ENCODE measurements at places on chromosomes 5 and 9. TPM values are rescaled to one million over a fixed set of nuclear protein-coding genes. Genes with fewer than 3 reads are reported as not detected.

IL31RA gene
- total RNA-seq: 0.89 TPM

FOXD4L3 gene
- total RNA-seq: not detected

MARCHF3 gene
- 4.8 TPM for total RNA-seq

- DNase-seq: no peak
Measured at GRCh38 chr5:143347046-143347445, 56.4 kb downstream of the NR3C1 start.

LCNL1 gene
- total RNA-seq: not detected

GRCh38 chr9:127847833-127848755 lies 6.4 kb downstream of the ENG start:
- no peak for DNase-seq

DNA sequence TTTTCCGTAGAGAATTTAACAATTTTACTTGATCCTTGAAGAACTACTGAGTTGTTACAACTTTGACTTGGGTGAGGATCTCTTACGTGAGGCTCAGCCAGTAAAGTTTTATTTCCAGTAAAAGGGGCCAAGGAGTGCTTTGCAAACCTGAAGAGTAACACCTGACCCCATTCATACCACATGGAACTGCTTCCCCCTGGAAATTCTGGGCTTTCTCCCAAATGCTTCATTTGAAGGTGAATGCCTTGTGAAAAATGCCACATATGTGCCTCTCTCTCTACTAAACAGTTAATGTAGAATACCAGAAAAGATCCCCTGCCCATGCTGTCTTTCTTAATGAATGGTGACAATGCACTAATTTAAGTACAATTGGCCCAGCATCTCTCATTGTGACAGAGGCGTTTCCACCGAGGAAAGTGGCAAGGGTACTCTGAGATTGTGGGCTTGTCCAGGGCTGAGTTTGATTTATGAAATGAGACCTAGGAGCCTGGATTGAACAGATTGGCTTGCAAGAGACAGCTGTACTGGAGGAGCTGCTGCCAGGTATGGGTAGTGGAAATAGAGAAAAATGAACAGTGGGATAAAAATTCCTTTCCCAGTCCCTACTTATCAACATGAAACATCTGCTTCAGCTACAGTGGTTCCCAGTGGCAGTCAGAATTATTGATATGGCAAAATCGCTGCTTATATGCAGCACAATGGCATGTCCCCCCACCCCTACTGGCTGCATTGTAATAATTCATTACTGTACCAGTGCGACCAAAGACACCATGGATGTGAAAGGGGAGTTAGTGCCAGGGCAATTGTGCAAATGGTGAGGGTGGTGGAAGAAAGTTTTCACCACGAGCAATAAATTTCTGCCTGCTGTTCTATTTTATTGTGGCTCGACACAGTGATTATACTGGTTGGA lies 843.7 kb upstream of the WWC1 start:
- no peak for DNase-seq

GRCh38 chr5:72093217-72093616 lies 14.1 kb upstream of the MAP1B start:
- no peak for DNase-seq

GRCh38 chr5:135170500-135170899 lies 136.5 kb upstream of the PITX1 start:
- no peak for DNase-seq

- no peak for DNase-seq
Measured at GRCh38 chr5:59173578-59173977, 590.7 kb downstream of the RAB3C start.

CARTPT gene
- total RNA-seq: not detected

DNA sequence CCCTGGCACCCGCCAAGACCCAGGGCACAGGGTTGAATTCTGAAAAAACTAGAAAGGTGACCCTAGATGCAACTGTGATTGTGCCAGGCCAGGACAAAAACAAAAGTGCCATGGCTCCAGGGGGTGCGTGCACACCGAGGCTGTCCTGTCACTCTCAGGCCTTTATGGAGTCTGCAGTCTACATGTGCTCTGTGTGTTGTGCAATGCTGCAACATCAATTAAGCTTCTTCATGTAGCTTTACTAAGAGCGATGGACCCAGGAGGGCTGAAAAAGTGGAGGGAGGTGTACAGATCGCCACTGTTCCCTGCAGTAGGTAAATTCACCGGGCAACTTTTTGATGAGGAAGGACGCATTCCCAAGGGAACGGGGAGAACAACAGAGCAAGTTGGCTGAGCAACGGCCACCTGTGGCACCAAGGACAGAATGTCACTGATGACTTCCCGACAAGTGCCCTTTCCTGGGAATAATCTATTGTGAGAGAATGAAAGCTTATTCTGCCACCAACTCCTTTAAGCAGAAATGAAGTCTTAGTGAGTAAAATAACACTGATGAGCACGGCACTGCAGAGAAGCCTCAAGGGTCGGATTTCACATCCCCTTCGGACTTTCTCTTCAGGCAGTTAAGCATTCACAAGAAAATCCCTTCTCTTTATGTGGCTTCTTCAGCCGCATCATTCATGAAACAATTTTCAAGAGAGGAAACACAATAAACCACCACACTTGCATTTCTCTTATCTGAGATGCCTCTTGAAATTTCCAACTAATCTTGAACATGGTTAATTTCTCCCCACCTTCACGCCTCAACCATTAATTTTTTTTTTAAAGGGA lies 149.6 kb downstream of the DROSHA start:
- no peak for DNase-seq

DNA sequence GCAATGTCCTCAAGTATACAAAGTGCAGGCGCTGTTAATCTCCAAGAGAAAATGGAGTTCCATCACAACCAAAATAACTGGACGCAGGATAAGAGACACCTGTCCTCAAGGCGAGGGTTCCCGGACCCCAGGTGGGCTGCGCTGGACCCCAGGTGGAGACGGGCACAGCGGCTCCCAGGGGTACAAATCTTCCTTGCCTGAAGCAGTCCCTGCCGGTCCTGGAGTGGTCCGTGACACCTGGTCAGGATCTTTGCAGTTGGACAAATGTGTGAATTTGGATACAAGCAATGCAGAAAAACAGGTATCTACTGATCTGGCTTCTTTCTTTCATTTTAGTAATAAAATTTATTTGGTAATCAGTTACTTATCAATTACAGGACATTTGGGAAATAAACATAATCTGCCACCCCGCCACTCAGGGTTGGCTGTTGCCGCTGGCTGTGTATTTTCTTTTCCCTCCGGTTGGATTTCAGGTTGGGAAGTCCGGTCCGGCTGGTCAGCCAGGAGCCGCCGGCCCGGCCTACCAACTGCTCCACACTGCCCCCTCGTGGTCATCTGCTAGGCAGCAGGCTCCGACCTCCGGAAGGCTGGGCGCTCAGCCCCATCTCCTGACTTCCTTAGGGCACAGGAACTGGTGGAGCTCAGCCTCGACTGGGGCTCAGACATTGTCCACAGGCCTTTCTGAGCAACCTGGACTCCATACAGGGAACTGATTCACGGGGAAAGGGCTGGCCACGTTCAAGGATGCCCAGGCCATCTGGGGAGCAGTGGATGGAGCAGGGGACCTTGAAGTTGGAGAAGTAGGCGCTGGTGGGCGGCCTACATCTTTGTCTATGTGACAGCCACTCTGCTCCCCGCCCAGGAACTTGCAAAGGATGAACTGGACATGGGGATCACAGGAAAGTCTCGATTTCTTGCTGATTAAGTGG lies 43.4 kb downstream of the NXNL2 start:
- peak; percentile 70 for DNase-seq

- no peak for DNase-seq
Measured at GRCh38 chr9:69649566-69650250, 22.5 kb downstream of the APBA1 start.

GRCh38 chr9:10062629-10063395 lies 550.0 kb downstream of the PTPRD start:
- DNase-seq: no peak

DNA sequence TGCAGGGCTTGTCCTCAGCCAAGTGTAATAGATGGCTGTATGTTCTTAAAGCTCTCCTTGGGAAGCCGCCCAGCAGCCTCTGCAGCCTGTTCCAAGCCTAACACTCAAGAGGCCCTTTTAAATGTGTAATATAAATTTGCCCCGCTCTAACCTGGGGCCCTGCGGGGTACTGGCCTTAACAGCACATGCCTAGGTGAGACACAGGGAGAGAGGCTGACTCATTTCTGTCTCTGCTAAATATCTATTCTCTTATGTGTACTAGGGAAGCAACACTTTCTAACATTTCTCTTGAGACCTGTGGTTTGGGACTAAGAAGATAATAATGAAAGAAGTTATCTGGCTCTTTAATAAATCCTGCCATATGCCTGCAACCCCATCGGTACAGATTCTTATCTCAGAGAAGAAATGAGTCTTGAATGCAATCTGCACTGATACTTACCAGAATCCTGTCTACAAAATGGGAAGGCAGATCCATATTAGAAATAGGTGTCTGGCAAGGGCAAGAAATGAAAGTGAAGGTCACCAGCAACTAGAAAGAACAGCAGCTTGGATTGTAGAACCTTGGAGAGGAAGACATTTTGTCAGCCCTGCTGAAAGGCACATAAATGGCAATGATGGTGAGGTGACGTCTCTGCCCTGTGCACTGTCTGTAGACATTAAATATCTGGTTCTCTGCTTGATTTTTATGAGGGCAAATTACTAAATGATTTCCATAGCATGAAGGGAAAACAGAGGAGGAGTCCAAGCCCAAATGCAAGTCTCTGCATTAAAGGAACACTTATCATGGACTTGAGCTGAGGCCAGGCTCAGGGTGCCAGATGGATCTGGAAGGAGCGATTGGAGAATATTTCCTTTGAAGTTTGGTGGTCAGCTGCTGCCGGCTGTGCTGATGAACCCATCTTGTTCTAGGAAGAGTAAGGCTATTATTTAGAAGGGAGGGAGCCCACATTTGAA lies 14.5 kb upstream of the TGFBI start:
- DNase-seq: no peak

TMEM174 gene
- not detected for total RNA-seq

DNA sequence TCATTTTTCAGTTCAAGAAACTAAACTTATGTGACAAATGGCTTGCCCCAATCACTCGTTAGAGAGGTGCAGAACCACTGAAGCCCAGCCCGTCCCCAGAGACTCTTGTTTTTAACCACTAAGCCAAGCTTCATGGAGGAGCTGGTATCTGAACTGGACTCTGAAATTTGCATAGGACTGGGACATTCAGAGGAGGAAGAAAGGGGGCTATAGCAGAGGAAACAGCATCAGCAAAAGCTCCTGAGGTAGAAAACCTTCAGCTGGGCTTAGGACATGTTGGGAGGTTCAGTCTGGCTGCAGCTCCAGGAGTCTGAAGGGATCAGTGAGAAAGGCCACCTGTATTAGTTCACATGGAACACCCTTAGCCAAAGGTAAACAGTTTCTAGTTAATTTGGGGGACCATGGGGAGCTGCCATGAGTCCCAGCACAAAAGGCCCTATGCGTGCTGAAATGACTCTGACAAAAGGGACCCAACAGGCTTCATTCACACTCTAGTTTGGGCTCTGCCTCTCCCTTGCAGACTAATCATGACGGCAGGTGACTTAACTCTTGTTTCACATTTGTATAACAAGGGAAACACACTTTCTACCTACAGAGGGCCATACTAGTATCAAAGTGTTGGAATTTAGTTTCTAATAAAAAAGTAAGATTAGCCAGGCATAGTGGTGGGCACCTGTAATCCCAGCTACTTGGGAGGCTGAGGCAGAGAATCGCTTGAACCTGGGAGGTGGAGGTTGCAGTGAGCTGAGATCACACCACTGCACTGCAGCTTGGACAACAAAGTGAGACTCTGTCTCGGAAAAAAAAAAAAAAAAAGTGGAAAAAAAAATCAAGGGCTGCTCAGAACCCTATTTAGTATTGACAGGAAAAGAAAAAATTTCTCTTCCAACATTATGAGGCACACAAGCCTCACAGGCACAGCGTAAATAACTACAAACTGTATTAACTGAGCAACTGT lies 10.2 kb downstream of the FBXO10 start:
- DNase-seq: no peak

- DNase-seq: no peak
Measured at GRCh38 chr5:179930788-179931473, 23.2 kb upstream of the TBC1D9B start.

NKD2 gene
- 1.8 TPM for total RNA-seq

KIF20A gene
- total RNA-seq: 63.0 TPM

DNA sequence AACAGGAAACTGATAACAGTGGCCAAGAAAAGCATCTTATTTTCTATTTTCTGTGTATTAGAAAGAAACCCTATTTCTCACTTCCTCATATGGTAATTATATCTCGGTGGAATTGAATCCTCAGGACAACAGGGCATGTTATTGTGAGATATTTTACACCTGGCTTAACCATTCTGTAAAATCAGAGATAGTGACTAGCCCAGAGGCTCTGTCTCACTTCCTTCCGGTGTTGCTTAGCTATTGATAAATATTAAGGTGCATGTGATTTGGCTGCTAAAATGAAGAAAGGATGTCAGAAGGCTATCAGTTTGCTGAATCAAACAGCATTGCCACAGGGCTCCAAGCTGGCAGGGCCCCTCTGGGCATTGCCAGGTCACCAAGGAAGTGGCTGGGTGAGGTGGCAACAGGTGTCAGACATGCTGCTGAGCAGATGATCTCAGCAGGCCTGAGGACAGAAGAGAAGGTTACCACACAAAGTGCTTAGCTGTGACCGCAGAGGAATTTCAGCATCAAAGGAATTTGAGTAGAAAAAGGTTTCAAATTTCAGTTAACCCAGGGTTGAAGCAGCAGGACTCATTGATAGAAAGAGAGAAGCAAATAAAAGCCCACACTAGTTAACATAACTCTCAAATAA lies 330.7 kb downstream of the PDE4D start:
- no peak for DNase-seq

DNA sequence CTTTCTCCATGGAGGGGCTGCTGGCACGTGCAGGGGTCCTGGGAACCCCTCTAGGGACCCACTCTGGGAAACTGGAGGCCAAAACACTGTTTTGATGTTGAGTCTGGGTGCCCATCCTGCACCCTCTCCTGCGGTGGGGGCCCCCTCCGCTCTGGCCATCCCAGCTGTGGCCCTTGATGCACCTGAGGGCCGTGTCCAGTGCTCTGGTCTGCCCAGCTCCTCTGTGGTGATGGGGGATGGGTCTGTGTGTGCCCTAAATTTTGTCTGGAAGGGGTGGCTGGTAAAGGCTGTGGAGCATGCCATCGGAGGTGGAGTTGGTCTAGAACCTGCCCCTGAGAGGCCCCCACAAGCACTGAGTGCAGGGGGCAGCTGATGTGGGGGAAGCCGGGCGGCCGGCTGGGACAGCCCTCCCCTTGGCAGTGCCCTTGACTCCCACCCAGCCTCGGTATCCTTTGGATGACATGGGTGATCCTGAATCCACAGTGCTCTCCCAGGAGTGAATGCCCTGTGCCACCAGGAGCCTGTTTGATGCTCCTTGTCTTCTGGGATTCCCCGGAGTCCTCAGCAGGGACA lies 26.3 kb downstream of the AHRR start:
- no peak for DNase-seq

BSPRY gene
- total RNA-seq: 7.7 TPM

GRCh38 chr5:176730815-176731475 lies 79.4 kb upstream of the UNC5A start:
- DNase-seq: no peak

- no peak for DNase-seq
Measured at GRCh38 chr5:77560677-77561263, 68.7 kb upstream of the WDR41 start.

CDX1 gene
- total RNA-seq: not detected

- DNase-seq: no peak
Measured at GRCh38 chr9:119986205-119986604, 593.8 kb downstream of the CDK5RAP2 start.

LCP2 gene
- total RNA-seq: 194 TPM

- no peak for DNase-seq
Measured at GRCh38 chr9:126232461-126232860, 94.2 kb upstream of the MVB12B start.
